Activated naive CD8-positive, alpha-beta T cell treated with anti-CD3 and anti-CD28 coated beads, Interleukin-2, amount 50 U/mL, for 16 hours (primary cell): ENCODE measurements at places on chromosomes 4 and X.

- DNase-seq: no peak
Measured at GRCh38 chrX:76987381-76987780, 459.8 kb upstream of the FGF16 start.

GRCh38 chr4:182293691-182294255, 50.6 kb downstream of the TENM3 start:
- DNase-seq: no peak

DNA sequence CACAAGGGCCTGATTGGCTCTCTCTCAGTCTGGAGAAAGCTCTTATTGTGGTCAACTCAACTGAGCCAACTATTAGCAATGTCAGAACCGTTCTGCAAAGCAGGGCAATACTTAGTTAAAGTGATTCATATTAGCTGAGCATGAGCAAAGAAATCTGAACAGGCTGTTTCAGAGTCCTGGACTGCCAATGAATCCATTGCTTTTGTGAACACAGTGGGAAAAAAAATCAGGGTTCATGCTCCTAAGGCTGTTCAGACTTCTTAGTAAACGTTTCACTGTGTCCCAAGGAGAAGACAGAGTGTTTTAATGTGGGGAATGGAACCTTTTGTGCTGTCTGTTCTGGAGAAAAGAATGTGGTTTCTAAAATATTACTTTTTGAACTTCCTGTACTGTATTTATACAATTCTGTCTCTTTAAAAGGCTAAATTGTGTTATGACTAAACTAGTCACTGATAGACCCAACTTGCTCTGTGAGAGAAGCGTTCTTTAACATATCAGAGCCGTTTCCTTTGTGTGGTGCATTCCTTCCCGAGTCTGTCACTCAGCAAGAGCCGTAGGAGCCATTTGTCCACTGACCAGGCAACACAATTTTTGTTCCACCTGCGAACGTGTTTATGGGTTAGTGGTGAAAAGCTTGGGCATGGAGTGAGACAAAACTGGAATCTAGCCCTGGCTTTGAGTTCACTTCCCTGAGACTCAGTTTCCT, 366.1 kb downstream of the FBXO8 start:
- no peak for DNase-seq

- no peak for DNase-seq
Measured at GRCh38 chr4:108052558-108053120, 63.0 kb downstream of the HADH start.

GRCh38 chr4:68606240-68606639, 30.1 kb upstream of the UGT2B17 start:
- no peak for DNase-seq

DNA sequence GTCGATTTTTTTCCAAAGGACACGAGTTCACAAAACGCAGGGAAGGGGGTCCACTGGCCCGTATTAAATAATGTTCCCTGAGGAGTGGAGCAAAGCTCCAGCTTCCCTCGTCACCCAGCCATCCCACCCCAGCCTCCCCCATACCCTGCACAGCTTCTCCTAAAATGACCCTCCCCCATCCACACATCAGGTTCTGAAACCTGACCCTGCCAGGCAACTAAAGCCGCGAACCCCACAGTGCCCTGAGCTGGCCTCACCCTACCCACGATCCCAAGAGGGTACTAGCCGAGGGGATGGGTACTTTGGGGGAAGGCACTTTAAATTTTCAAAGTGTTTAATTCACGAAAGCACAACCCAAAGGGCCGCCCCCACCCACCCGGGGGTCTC, 634 bp downstream of the APOO start:
- no peak for DNase-seq

DNA sequence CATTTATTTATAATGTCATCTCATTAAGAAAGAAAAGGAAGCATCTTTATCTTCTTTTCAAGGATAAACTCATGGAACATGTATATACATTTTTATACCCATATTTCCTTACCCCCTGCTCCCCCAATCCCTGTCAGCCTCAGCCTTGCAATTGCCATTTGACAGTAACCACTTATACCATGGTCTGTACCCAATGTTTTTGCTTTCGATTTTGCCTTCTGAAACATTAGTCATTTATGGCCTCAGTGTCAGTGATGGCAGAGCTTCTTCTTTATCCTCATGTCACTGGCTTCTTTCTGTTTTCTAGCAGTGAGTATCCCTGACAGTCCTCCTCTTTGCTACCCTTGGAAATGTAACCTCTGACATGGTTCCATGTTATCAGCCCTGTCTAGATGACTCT, 228.4 kb downstream of the SPRY1 start:
- no peak for DNase-seq

DNA sequence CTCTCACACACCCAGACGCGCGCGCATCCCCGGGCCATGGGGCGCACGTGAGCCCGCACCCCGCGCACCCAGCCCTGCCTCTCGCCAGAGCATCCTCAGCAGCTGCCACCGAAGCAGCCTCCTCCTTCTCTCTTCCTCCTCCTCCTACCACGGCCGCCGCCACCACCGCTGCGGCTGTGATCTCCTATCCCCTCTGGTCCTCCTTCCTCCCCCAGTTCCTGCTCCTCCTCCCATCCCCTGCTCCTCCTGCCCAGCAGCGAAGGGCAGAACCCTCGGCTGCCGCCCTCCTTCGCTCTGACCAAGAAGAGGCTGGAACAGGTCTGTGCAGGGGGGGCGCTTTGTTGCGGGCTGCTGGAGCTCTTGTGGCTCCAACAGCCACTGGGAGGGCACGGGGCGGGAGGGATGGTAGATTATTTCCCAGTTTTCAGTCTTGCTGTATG, 148.7 kb upstream of the CHRDL1 start:
- DNase-seq: no peak

- no peak for DNase-seq
Measured at GRCh38 chr4:133149932-133150471, 908 bp downstream of the PCDH10 start.

GRCh38 chr4:74100531-74100930, 1.5 kb upstream of the CXCL2 start:
- DNase-seq: no peak

- no peak for DNase-seq
Measured at GRCh38 chr4:532588-533317, 33.7 kb downstream of the PIGG start.

DNA sequence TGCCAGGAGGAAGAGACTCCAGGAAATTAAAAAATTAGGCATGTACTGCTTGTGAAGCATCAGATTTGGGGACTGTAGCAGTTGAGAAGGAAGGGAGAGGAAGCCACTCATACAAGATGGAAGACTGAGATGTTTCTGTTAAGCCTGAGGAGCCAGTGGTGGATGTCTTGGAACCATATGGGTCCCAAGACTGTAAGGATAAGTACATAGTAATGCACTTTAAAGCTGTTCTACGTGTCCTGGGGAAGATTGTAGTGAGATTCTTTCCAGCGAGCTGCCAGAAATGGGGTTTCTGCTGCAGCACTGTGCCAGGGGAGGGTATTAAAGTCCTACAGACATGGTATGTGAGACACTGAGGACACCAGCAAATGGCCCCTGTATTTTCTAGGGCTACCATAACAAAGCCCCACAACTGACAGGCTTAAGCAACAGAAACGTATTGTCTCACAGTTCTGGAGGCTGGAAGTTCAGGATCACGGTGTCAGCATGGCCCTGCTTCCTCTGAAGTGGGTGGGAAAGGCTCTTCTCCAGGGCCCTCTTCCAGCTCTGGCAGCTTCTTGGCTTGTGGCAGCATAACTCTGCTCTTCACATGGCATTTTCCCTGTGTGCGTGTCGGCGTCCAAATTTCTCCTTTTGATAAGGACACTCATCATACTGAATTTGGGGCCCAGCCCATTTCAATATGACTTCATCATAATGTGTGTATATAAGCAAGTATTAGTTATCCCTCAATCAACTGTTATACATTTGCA, 304.4 kb downstream of the EVC2 start:
- DNase-seq: no peak

- DNase-seq: no peak
Measured at GRCh38 chr4:184804621-184805020, 21.1 kb downstream of the ACSL1 start.

DNA sequence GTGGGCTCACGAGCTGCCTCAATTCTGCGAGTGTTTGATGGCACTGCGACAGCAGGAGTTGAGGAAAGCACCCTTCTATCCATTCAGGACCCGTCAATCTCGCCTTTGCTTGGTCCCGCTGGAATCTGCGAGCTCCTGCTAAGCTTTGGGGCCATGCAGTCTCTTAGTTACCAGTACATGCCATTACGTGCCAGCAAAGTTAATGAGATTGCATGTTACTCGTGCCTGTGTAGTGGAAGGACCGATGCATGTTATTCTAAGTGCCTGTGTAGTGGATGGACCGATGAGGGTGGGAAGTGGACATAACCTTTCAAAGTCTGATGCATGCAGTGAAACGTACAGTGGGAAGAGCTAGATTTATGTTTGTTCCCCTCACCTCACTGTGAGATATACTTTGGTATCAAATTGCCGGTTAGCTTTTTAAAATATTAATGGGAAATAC, 569 bp downstream of the RPS3A start:
- no peak for DNase-seq

DNA sequence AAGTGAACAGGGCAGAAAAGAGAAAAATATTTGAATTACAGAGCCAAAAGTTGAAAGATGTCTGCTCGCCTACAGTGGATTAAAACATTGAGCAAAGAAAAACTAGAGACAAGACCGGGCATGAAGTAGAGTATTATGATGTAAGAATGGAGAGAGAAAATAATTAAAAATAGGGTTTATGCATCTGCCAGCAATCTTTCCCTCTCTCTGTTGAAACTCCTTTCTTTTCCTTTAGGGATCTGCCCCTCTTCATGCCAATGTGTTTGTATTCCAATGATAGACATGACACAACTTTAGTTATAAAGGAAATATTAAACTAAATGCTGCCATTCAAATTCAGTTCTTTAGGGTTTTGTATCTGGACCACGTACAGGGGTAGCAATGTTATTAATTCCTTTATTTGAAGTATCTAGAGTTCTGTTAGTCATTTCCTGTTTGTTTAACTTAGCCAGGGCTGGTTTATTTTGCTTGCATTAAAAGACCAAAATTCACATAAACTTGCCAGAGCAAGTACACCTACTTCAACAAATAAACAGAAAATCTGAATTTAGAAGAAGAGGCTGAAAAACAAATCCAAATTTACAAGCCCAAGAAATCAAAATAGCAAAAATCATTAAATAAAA, 202.6 kb downstream of the SPOCK3 start:
- DNase-seq: no peak

DNA sequence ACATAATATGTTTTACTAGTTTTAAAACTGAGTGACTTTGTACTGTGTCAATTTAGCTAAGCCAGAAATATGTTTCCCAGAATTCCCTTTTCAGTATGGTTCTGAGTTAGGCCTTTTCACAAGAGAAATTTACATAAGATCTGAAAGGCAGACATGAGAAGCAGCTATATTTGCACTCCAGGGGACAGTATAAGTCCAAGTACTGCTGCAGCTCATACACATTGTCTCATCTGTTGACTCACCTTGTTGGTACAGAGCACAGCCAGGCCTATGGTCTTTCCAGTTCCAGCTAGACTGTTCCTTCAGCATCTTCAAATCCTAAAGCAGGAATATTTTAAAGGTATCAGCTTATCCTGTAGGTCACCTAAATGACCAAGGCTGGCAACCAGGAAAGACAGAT, 53.5 kb downstream of the BMP3 start:
- DNase-seq: no peak

GRCh38 chr4:35164063-35164462, 1080.3 kb downstream of the ARAP2 start:
- DNase-seq: no peak

GRCh38 chr4:61886131-61886530, 686.0 kb downstream of the ADGRL3 start:
- DNase-seq: no peak

DNA sequence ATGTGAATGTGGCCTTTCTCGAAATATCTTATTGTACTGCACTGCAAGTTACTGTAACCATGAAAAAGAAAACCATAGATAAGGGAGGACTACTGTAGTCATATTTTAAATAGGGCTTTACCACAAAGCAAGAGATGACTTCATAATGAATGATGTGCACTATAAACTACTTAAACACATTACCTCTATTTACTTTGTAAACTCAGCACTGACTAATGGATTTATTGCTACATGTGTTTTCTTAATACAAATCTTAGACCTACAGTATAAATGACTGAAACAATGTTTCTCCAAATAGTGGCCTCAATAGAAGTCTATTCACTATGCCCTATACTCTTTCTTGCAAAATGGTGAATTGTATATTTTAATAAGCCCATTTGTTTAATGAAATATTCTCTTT, 61.1 kb downstream of the HDX start:
- no peak for DNase-seq

DNA sequence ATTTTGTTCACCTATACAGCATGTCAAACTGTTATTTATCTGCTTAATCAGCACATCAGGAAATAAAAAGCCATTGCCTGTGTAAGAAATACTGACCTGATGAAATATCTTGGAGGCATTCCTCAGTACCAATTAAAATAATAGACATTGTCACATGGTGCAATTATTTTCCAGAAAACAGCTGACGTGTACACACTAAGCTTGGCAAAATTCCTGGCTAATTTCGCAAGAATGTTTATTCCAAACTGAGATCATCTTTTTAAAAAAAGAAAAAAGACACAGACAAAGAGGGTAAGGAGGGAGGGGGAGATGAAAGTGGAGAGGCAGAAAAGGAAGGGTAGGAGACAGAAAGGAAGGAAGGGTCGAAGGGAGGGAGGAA, 61.9 kb upstream of the NFKB1 start:
- DNase-seq: no peak

GRCh38 chr4:138405934-138406567, 163.9 kb upstream of the SLC7A11 start:
- DNase-seq: no peak

DNA sequence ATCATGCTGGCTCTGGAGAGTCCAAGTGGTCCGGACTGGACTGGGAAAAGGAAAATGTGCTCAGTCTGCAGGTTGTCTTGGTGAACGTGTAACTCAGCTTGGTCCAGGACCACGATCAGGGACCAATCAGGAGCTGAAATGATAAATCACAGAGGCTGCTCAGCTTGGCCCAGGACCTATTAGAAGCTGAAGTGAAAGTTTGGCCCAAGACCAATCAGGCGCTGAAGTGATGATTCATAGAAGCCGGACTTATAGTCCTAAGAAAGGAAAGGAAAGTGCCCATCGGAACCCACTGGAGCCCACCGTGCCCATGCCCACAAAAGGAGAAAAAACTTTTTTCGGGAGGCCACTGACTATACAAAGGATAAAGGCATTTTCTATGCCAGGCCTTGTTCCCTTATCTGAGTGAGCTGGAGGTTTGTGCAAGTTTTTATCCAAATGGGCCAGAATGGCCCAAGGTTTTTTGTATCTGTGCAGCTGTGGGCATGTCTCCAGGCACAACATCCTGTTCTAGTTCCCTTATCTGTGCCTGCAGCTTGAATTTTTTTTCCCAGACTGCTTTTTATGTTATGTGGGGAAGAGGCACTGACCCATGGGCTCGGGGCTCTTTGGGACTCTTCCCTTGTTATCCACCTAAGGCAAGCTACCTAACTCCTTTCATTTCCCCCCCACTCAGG, 194.4 kb downstream of the FAM133A start:
- no peak for DNase-seq

DNA sequence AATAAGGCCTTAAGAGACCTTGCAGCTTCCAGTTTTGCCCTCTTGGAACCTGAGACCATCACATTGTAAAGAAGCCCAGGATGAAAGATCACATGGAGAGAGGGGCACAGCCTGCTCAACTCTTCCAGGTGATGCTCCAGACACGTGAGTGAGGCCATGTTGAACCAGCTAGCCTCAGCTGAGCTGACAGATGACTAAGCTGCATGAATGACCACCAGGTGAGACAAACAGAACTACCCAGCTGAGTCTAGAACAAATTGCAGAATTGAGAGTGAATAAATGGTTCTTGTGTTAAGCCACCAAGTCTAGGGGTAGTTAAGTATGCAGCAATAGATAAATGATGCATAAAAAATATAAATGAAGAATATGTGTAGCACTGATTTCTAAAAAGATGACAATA, 16.8 kb upstream of the GPR82 start:
- DNase-seq: no peak
